Transverse colon (tissue), 4 donors: ENCODE measurements at places on chromosomes 2 and 18. TPM values are rescaled to one million over a fixed set of nuclear protein-coding genes. Genes with fewer than 3 reads are reported as not detected.
A peak's percentile ranks its signal among the peaks of the same experiment; 100 is the strongest.

RTP5 gene
- total RNA-seq: not detected

- no peak for DNase-seq
Measured at GRCh38 chr18:46541626-46542189, 115.3 kb downstream of the LOXHD1 start.

ABCB11 gene
- 4.8 TPM for total RNA-seq

ACMSD gene
- not detected for total RNA-seq

AP1S3 gene
- 6.7 TPM for total RNA-seq

- no peak for DNase-seq
Measured at GRCh38 chr2:168211664-168212163, 35.7 kb downstream of the STK39 start.

- DNase-seq: no peak
Measured at GRCh38 chr2:233760043-233760442, at the start of gene UGT1A1. UGT1A1 (plus strand) TSS chr2:233760270; CDS start chr2:233760288, 18 bp downstream.

GRCh38 chr2:62920070-62920469, 130.6 kb upstream of the OTX1 start:
- no peak for DNase-seq

DNA sequence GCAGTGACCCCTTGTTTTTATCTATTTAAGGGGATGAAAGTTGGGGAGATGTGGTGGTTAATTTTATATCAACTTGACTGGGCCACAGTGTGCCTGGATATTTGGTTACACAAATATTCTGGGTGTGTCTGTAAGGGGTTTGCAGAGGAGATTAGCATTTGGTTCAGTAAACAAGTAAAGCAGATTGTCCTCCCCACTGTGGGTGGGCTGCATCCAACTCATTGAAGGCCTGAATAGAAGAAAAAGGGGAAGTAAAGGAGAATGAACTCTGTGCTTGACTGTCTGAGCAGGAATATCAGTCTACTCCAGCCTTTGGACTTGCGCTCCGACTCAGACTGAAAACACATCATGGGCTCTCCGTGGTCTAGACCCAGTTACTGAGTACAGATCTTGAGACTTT, 80.9 kb downstream of the GCA start:
- DNase-seq: no peak

RAPGEF4 gene
- total RNA-seq: not detected

DNA sequence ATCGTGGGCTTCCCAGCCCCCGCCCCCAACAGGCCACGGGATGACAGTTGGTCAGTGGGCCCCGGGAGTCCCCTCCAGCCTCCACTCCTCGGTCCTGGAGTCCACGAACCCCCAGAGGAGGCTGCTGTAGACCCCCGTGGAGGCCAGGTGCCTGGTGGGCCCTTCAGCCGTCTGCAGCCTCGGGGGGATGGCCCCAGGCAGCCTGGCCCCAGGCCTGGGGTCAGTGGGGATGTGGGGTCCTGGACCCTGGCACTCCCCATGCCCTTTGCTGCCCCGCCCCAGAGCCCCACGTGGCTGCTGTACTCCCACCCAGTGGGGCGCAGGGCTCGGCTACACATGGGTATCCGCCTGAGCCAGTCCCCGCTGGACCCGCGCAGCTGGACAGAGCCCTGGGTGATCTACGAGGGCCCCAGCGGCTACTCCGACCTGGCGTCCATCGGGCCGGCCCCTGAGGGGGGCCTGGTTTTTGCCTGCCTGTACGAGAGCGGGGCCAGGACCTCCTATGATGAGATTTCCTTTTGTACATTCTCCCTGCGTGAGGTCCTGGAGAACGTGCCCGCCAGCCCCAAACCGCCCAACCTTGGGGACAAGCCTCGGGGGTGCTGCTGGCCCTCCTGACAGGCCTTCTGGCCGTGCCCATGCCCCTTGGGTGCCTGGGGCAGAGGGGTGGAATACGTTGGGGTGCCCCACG, 7.6 kb downstream of the NEU4 start:
- no peak for DNase-seq

ARHGAP15 gene
- total RNA-seq: 0.80 TPM

DNA sequence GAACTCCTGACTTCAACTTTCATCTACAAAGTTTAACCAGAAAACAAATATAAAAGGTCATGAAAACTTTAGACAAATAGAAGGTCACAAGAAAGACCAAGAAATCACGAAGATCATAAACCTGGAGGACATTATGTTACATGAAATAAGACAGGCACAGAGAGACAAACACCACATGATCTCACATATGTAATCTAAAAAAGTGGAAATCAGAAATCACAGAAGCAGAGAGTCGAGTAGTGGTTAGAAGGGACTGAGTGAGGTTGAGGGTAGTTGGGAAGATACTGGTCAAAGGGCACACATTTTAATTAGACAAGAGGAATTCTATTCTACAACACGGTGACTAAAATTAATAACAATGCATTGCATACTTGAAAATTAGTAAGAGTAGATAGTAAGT, 1.4 kb downstream of the GCFC2 start:
- no peak for DNase-seq

GRCh38 chr2:53672881-53673522, 94.6 kb upstream of the CHAC2 start:
- DNase-seq: no peak

DNA sequence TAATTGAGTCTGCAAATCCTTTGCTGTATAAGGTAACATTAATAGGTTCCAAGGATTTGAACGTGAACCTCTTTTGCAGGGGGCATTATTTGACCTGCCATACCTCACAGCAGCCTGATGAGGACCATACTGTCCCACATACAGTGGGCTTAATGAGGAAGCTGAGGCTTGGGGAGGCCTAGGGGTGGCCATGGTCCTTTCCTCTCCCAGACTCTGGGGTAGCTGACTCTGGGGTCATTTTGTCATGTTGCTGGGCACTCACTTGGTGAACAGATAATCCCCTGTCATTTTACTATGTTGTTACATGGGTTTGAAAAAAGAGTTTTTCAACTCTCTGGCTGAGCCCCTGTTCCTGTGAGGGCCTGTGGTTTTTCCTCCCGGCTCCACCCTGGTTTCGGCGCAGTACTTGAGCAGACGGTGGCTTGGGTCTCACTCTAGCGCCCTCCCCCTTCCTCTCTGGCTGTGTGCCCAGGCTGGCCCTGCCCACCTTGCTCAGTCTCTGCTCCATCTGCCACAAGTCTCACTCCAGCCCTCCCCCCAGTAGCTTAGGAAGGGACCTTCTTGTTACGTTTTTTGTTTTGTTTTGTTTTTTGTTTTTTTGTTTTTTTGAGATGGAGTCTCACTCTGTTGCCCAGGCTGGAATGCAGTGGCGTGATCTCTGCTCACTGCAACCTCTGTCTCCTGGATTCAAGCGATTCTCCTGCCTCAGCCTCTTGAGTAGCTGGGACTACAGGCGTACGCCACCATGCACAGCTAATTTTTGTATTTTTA, 21.0 kb downstream of the INPP4A start:
- DNase-seq: peak; percentile 90

GRCh38 chr2:68643874-68644485, 601 bp downstream of the PROKR1 start:
- no peak for DNase-seq

BCL2 gene
- total RNA-seq: 14.3 TPM

- DNase-seq: no peak
Measured at GRCh38 chr2:128525653-128526052, 207.0 kb upstream of the HS6ST1 start.

DNA sequence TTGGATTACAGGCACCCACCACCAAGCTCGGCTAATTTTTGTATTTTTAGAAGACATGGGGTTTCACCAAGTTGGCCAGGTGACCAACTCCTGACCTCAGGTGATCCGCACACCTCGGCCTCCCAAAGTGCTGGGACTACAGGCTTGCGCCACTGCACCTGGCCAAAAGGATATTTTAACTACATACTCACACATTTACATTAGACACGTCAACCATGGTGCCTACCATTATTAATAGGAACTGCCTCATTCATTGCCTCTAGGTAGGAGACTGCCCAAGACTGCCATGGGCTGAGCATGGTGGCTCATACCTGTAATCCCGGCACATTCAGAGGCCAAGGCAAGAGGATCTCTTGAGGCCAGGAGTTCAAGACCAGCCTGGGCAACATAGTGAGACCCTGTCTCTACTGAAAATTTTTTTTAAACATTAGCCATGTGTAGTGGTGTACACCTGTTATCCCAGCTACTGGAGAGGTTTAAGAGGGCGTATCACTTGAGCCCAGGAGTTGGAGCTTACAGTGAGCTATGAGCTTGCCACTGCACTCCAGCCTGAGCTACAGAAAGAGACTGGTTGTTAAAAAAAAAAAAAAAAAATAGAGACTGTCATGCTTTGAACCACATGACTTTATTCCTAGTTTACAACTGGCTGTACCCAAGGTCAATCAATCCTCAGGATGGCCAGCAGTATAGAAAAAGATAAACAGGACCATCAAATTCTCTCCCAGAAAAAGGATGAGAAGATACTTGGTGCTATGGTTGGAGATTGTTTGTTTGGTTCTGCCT, 31.1 kb upstream of the EPC2 start:
- no peak for DNase-seq

DNA sequence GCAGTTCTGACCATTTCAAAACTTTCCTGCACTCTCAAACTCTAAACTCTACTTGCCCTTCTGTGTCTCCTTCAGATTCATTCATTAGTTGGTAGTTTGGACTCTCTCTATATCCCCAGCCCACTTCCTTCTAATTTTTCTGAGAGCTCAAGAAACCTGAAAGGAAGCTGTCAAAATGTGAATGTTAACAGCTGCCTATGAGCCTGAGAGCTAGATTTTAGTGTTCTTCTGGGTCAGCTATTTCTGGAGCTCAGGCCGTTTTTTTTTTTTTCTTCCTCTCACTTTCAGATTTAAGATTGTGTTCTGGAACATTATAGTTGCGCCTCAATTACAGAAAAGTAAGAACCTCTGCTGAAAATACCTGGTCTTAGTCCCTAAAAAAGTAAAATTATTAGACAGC, 73.1 kb downstream of the RTN4 start:
- DNase-seq: no peak

WBP1 gene
- 101 TPM for total RNA-seq

- no peak for DNase-seq
Measured at GRCh38 chr2:25400169-25400568, 58.4 kb upstream of the DNMT3A start.

GRCh38 chr2:69450735-69451416, 13.6 kb upstream of the NFU1 start:
- no peak for DNase-seq

DNA sequence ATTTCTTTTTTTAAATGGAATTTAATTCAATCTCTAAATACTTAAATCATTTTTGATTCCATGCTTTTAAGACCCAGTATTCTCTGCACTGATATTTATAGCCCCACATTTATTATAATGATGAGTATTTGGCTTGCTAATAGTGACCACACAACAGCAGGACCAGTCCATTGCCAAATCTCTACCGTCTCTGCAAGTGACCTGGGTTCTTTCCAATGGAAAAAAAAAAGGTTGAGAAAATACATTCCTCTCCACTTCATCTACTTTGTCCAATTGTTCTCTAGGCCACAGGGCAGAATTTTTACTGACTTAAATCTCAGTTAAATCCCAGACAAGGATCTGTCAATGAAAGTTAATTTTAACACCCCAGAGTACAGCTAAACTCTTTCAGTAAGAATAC, 20.5 kb downstream of the GRB14 start:
- no peak for DNase-seq

TCF7L1 gene
- total RNA-seq: 2.9 TPM

ZNF516 gene
- 29.7 TPM for total RNA-seq

DNA sequence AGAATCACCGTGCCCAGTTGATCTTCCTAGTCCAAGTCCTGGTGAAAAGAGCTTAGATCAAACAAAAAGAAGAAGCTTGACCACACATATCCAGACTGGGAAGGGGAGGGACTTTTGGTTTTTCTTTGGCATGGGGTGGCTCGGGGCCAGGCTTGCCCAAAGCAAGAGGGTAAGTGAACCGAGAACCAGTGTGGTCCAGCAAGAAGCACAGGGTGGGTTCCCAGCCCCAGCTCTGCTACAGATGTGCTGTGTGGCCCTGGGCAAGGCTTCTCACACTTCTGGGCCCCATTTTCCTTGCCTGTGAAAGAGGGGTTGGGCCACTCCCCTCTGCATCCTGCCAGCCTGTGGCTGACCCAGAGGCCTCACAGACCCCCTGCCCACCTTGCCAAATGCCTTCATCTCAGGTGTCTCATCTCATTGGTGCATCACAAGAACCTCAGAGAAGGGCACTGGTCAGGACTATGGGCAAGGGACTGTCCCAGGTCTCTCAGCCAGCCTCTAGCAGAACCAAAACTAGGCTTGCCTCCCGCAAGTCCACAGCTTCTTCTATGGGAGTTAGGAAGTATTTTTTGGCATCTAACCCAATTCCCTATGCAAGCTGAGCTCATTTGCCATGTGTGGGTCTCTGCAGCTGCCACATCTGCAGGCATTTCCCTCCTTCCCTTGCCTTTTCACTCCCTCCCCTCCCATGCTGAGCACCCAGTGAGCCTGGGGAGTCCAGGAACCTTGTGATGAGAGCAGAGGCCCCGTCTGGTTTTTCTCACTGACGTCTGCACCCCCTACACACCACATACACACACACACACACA, 6.9 kb downstream of the ATP6V1B1 start:
- DNase-seq: no peak

DNA sequence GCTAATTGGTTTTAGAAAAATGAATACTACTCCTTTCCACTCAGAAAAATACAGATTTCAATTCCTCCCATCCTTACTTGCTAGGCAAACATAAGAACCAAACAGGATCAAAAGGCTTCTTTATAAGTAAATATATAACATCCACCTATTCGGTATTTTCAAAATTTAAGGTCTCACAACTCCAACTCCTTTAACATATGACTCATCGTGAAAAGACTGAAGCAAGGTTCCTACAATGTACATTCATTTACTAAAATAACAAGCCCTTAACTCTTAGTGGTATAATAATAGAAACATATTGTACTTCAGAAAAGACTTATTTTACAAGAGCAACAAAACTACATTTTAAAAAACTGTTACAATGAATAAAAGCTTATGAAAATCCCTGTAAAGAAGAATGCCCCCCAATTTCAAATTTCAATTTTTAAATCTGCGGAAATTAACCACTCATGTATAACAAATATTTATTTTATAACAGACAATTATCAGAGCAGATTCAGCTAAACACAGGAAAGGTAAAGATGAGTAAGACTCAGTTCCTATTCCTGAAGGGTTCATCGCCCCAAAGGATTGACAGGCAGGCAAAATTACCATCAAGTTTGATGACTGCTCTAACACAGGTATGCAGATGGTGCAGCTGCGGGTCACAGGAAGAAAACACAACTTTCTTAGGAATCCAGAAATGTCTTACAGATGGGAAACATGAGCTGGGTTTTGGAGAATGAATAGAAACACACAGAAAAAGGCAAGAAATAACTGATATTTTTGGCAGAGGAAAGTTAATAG, 96.4 kb downstream of the COBLL1 start:
- DNase-seq: no peak

GRCh38 chr2:216701544-216701943, 6.2 kb upstream of the IGFBP5 start:
- DNase-seq: no peak

GRCh38 chr2:54657664-54658083, 65.8 kb upstream of the EML6 start:
- DNase-seq: peak; percentile 66

GRCh38 chr2:43228756-43229659, 2.6 kb upstream of the ZFP36L2 start:
- no peak for DNase-seq

- no peak for DNase-seq
Measured at GRCh38 chr18:79932907-79933306, 18.5 kb downstream of the SLC66A2 start.

ACKR3 gene
- 16.5 TPM for total RNA-seq

GRCh38 chr2:237478979-237479378, 8.1 kb upstream of the MLPH start:
- DNase-seq: no peak

GRCh38 chr2:40439473-40439872, 12.4 kb downstream of the SLC8A1 start:
- no peak for DNase-seq
